ENCODE measurements at places on chromosomes 5 and 9.

- DNase-seq, result no peak
Observed at GRCh38 chr5:154642499-154643245, 112.5 kb upstream of the LARP1 start.

- DNase-seq, result no peak
Observed at GRCh38 chr5:95537501-95537900, 17.3 kb downstream of the SKIC3 start.

GRCh38 chr5:78056053-78056452 lies 238.4 kb downstream of the AP3B1 start:
- DNase-seq, result no peak

DNA sequence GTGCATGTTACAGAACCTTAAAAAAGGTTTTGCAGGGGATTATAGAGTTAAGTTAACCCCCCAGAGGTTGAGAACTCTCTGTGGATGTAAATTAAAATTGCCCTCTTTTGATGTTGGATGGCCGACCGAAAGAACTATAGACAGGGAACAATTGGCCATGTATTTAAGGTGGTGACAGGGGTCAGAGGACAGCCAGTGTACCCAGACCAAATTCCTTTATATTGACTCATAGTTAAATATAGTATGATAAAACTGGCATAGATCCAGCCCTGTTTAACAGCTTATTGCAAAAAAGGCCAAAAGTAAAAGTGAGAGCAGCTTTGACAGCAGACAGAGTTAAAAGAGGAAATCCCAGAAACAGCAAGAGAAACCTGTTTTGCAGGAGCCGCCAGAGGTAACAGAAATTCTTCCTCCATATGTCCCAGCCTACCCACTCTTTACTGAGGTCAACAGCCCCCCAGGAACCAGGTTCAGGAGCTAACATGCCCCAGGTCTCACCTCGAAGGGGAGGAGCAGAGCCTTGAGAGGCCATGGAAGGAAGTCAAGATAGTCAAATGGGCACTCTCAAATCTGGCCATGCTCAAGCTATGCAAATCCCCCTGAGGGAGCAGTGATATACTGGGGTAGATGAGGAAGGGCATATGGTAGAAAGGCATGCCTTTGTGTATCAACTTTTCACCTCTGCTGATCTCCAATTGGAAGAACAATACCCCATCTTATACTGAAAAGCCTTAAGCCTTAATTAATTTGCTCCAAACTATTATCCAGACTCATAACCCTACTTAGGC lies 156.4 kb upstream of the COX7C start:
- DNase-seq, result no peak

DNA sequence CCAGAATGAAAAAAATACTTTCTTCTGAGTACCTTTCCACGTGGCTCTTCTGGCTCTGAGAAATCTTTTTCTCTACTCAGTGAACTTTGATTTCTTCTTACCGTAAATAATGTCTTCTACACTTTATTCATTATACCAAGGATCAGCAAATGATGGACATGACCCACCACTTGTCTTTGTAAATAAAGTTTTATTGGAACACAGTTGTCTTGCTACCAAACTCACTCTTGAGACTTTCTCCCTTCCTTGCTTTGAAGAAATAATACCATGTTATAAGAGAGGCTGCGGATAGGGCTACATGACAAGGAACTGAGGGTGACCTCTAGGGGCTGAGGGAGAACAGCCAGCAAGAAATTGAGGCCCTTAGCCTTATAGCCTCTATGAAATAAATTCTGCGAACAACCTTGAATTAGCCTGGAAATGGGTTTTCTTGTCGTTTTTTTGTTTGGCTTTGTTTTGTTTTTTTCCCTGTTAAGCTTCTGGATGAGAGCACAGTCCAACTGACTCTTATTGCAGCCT lies 212.5 kb downstream of the COMMD10 start:
- DNase-seq, result no peak

GRCh38 chr5:14854799-14855198 lies 16.8 kb downstream of the ANKH start:
- DNase-seq, result no peak

- no peak for DNase-seq
Observed at GRCh38 chr9:761793-762560, 79.5 kb upstream of the DMRT1 start.

GRCh38 chr9:106291786-106292185 lies 571.2 kb upstream of the ZNF462 start:
- no peak for DNase-seq

- no peak for DNase-seq
Observed at GRCh38 chr9:85630676-85631075, 111.1 kb downstream of the AGTPBP1 start.

DNA sequence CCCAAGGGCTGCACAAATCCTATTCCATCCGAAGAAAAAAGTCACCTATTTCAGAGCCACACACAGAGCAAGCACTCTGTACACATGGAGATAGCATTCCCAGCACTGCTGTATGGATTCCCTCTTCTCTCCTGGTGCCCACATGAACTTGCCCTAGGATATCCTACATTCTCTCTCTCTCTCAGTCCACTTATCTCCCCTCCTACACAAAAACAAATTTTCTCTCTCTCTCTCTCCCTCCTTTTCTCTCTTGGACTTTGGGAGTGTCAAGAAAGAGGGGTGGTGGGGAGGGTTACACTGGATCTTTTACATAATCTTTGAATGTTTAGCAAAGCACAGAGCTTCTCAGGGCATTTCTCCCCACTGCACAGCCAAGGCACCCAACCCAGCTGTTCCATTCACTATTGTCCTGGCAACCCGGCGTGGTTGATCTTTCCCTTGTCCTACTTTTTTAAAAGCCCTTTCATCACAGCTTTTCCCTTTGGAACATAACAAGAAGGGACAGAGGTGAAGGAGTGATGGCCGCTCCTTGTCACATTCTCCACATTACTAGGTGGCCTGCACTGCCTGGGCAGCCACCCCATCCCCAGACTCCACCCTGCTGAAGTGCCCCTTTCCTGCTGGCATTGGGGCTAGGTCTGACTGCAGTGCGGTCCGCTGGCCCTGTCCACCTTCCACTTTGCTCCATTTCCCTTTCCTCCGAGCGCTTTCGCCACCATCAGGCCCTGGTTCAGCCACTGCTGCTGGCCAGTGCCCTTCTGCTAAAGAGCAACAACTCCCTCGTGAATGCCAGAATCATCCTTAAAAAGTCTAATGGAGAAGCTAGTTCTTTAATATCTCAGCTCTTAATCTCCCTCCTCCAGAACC lies 22.2 kb upstream of the SLC1A3 start:
- no peak for DNase-seq

DNA sequence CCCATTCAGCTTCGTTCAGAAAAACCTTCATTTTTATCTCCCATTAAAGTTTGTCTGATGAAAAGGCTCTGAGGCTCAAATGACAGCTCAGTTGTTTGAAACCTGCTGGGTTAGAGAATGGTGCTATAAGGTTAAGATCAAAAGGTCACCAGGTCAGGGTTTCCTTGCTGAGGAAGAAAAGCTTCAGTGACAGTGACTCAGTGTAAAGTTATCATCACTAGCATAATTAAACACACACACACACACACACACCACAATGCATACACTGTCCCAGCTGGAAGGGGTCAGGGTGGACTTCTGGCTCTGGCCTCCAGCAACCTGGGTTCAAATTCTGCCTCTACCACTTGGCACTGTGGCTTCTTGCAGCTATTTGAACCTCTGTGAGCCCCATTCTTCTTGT lies 281.1 kb downstream of the DOCK8 start:
- DNase-seq, result no peak

DNA sequence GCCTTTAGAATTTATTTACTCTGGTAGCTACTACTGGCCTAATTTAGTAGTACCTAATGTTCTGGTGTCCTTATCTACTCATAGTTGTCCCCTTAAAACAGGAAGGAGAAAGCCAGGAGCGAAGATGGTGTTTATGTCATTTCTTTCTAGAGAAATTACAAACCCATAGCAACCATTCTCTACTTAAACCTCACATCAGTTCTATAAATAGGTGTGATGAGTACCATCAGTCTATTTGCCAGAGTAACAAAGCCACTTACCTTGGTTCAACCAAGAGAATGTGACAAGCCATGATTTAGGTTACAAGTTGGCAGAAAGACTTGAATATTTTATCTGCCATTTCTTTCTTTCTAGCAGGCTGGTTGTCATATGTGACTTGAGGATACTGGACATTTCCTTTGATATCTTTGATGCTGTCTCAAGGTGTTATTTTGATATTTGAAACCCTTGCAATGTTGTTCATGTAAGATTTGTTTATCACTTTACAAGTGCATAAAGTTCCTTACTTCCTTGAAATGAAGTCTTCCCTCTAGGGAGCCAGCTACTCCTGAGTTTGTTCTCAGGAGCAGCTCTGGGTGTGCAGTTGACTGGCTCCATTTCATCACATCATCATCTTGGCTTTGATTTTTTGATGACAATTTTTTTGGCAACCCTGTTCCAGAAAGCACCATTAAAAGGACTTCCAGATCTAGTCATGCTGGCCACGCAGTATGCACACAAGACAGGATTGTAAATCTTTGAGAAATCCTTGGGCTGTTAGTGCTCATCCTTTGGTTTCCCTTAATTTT lies 286.8 kb downstream of the ARHGAP26 start:
- no peak for DNase-seq

- DNase-seq, result no peak
Observed at GRCh38 chr5:110055302-110055701, 365.6 kb downstream of the MAN2A1 start.

DNA sequence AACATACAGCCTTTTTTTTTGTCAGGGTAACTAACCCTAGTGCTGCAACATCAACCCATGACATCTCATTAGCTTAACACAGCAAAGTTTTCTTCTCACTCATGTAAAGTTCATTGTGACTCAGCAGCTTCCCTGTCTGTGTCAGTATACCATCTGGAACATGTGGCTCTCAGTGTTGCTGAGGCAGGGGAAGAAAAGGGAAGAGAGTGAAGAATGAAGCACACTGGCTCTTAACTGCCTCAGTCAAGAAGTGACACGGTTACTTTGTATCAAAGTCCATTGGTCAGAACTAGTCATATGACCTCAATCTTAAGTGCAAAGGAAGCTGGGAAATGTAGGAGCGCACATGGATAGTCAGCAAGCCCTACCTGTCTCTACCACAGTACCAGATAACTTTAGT lies 185.0 kb upstream of the ELL2 start:
- DNase-seq, result peak; percentile 65

- DNase-seq, result no peak
Observed at GRCh38 chr5:81606150-81606549, 144.7 kb downstream of the SSBP2 start.

GRCh38 chr5:14341571-14342230 lies 198.6 kb downstream of the TRIO start:
- DNase-seq, result no peak

DNA sequence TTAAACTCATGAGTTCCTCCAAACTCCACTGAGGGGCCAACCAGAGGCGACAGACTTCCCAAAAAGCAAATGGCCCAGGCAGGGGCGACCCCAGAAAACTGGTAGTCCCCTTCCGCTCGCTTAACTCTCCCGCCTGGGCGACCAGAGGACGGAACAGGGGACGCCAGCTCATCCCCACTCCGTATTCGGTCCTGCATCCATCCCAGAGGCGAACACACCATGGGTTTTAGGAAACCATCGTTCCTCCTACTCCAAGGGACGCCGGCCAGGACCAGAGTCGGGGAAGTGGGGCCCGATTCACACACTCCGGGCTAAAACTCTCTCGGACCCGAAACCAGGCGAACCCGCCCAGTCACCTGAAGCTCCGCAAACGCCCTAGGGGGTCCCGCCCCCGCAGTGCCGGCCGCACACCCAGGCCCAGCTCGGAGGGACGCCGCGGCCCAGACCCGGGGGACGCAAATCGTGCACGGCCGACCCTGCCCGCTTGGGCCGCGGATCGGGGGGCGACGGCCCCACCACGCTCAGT lies 478 bp downstream of the TEX10 start:
- DNase-seq, result no peak

DNA sequence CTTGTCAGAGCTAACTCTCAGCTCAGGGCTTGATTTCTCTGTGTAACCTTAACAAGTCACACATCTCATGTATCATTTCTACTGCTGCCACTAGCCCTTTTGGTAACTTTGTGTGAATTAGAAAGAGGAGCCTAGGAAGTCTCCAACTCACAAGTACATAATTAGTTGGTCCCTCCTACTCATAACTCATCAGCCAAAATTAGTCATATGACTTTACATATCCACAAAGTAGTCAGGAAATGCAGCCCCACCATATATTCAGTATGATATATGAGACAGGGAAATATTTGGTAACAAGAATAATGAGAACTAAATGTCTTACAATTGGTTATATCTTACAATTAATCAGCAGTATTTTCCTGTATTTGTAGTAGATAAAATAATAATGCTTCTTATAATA lies 250.2 kb downstream of the SH3GL2 start:
- no peak for DNase-seq

DNA sequence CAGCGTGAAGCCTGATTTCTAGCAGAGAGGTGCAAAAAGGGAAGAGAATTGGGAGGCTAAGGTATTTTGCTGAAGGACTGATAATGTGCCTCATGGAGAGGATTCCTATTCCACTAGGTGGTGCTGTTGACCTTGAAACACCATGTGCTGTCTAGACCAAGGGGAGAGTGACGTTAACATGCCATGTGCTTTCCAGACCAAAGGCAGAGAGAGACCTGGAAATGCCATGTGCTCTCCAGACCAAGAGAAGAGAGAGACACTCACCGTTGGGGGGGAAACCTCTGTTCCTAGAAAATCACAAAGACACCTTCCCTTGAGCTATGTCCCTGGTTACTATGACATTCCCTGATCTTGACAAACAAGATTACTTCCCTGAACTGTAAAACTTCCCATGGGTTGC lies 286.0 kb upstream of the TUSC1 start:
- DNase-seq, result peak; percentile 50

GRCh38 chr5:43140286-43140685 lies 19.6 kb downstream of the ZNF131 start:
- DNase-seq, result peak; percentile 29

- DNase-seq, result no peak
Observed at GRCh38 chr9:132365986-132366385, 11.2 kb upstream of the SETX start.

DNA sequence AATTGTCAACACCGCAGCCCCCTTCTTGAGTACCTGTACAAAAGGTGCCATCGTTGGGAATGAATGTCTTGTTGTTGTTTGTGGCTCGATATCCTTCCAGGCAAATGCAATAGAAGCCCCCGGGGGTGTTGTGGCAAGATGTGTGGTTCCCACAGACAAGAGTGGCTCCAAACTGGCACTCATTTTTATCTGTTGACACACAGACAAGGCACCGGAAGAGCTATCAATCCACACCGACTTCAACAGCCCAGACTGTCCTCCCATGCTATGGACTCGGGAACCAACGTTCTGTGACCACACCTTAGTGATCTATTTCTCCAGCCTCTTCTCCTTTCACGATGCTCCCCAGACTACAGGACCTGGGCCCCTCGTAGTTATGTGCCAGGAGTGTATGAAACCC lies 25.9 kb downstream of the SUSD1 start:
- no peak for DNase-seq

GRCh38 chr5:37631939-37632338 lies 207.9 kb downstream of the GDNF start:
- no peak for DNase-seq

- no peak for DNase-seq
Observed at GRCh38 chr5:67672636-67673035, 476.0 kb upstream of the CD180 start.
